ENCODE measurements at places on chromosomes 6 and 20. TPM values are rescaled to one million over a fixed set of nuclear protein-coding genes. Genes with fewer than 3 reads are reported as not detected.

PI3 gene
- total RNA-seq = 1.3 TPM

JPH2 gene
- 3.0 TPM for total RNA-seq

WFDC5 gene
- 0.33 TPM for total RNA-seq

JAG1 gene
- 236 TPM for total RNA-seq

MARCKS gene
- total RNA-seq = 65.4 TPM

CD24 gene
- 397 TPM for total RNA-seq

TBXT gene
- not detected for total RNA-seq

OR2H1 gene
- not detected for total RNA-seq

HLA-DOB gene
- total RNA-seq = 3.8 TPM

LST1 gene
- total RNA-seq = not detected

- DNase-seq = no peak
These were observed 24.4 kb downstream of the MARCKS start for GRCh38 chr6:113881478-113881980.

- no peak for DNase-seq
These were observed 28.4 kb downstream of the SYNJ2 start for GRCh38 chr6:158009935-158010585.

- DNase-seq = peak; percentile 79
These were observed at the start of gene ZSCAN12 for GRCh38 chr6:28399350-28400121. ZSCAN12 (minus strand) TSS chr6:28399747; CDS start chr6:28398405, 1,342 bp downstream.

- DNase-seq = no peak
These were observed 53.8 kb upstream of the POLR1H start for GRCh38 chr6:30007132-30007764.

DNA sequence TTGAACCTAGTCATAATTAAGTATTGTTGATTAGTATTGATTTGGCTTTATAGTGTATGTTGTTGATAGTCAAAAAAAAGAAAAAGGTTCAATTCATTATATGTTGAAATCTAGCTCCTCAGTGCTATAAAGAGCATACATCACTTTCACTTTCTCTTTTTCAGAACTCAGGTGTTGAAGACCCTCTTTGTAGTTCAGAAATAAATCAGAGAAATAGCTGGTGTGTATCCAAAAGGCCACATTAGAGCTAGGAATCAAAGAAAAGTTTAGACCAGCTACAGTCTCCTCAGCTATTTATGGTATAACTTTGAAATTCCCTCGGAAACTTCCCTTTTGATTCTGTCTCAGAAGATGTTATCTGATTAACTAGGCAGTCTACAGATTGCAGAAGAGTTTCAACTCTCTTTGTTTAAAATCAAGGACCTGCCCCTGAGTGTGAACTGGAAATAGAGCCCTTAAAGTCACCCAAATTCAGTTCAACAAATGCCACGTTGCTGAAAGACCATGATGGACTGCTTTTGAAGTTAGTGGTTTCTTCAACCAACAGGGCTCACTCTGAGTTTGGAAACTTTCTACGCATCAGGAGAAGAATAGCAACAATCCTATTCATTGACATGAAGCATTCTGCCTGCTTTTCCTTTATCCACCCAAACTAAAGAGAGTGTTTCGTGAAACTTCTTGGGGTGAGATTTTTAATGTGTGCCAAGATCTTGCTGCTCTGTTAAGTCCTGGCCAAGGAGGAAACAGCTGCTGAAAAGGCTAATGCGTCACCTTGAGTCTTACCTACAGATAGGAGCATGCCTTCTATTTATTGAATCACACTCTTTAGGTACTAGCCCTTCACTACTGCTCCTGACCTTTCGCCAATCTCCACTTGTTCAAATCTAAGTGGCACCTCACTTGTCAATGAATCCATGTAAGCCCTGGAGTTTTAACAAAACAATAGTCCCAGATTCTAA lies 111.7 kb downstream of the TNFRSF21 start:
- DNase-seq = no peak

DNA sequence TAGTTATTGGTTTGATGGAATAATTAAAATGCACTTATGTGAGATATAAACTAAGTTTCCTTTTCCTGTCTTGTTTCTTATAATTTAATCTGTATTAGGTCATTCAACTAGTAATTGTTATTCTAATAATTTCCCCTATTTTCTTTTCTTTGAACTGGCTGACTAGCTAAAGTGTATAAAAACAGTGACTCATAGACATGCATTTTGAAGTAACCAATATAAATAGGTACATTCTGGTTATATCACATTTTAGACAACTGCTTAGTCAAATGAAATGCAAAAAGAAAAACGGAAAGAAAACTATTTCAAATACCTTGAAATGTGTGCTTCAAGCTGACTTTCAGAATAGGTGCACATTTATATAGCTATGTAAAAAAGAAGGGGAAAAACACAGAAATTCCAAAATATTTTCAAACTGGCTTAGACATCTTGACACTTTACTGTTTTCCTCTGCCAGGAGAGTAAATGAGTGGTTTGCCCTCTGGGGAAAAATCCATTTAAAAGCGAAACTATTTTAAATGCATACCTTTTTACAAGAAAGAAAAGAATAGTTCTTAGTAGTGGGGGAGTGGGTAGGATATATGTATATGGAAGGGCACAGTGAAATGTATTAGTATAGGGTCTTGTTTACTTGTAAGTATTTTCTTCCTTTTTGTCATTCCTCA lies 28.3 kb downstream of the KCNQ5 start:
- DNase-seq = peak; percentile 44

DNA sequence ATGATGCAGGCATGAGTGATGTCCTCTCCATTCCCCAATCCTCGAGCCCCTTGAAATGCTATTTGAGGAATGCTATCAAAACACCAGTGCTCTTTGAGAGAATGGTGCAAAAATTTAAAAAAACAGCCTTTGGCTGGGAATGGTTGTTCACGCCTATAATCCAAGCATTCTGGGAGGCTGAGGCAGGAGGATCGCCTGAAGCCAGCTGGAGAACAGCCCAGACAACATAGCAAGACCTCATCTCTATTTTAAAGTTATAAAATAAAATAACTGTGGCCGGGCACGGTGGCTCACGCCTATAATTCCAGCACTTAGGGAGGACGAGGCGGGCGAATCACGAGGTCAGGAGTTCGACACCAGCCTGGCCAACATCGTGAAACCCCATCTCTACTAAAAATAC lies 4.2 kb upstream of the VARS1 start:
- DNase-seq = no peak

- no peak for DNase-seq
These were observed 18.1 kb downstream of the HLA-DPB1 start for GRCh38 chr6:33093855-33094254.

DNA sequence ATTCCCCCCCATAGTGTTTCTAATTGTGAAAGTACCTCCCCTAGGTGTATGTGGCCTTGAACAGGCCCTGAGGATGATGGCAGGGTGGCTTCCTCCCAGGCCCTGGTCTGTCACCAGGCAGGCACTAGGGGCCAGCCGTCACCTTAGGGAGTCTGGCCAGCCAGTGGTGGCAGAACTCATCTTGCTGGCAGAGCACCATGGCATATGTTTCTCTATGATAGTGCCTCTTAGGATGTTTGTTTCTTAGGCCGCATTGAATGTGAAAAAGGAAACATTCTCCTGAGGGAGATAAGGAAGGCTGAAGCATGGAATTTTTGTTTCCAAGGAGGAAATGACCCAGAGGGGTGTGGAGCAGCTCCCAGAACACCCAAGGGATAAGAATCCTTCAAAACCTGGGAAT lies 45.2 kb upstream of the KLHL31 start:
- no peak for DNase-seq

GRCh38 chr6:30790724-30791383 lies 46.5 kb upstream of the IER3 start:
- no peak for DNase-seq

- no peak for DNase-seq
These were observed 71.4 kb upstream of the TCF21 start for GRCh38 chr6:133817460-133818047.

- DNase-seq = peak; percentile 73
These were observed 244.4 kb downstream of the FOXA2 start for GRCh38 chr20:22339946-22340345.

GRCh38 chr6:106787327-106788196 lies 158.2 kb downstream of the QRSL1 start:
- DNase-seq = no peak

DNA sequence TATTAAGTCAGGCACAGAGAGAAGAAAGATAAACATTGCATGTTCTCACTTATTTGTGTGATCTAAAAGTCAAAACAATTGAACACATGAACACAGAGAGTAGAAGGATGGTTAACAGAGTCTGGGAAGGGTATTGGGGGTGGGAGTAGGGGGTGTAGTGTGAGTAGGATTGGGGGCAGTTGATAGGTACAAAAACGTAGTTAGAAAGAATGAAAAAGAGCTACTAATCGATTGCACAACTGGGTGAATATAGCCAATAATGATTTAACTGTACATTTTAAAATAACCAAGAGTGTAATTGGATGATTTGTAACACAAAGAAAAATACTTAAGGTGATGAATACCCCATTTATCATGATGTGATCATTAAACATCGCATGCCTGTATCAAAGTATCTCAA lies 333.3 kb downstream of the HAO1 start:
- no peak for DNase-seq

GRCh38 chr6:18561037-18561750 lies 174.0 kb downstream of the RNF144B start:
- no peak for DNase-seq

- peak; percentile 44 for DNase-seq
These were observed 945 bp downstream of the TENT5A start for GRCh38 chr6:81751388-81752083.

- DNase-seq = no peak
These were observed 16.4 kb downstream of the RNF24 start for GRCh38 chr20:3998998-3999397.

GRCh38 chr6:5012519-5012918 lies 8.7 kb upstream of the RPP40 start:
- no peak for DNase-seq

DNA sequence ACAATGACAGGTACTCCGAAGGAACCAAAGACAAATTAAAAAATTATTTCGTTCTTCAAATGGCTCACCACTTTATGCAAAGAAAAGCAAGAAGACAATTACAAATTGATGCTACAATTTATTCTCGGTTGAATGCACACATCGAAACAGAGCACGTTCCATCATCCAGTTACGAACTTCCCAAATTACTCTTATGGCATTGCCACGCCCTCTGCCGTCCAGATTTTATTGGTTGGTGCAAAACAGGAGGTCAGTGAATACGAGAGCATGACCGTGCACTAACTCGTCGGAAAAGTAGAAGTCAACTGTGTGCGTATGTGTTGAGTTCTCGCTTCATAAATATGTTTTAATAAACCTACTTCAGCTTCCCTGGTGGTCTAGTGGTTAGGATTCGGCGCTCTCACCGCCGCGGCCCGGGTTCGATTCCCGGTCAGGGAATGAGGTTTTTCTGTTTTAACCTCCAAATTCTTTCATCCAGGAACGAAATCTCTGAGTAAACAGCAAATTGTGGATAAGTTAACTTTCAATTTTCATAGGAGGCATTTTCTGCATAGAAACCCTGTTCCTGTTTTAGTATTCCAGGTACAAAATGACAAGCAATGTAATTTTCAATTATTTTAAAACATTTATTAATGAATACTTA lies 23.2 kb downstream of the ZNF311 start:
- DNase-seq = peak; percentile 91

DNA sequence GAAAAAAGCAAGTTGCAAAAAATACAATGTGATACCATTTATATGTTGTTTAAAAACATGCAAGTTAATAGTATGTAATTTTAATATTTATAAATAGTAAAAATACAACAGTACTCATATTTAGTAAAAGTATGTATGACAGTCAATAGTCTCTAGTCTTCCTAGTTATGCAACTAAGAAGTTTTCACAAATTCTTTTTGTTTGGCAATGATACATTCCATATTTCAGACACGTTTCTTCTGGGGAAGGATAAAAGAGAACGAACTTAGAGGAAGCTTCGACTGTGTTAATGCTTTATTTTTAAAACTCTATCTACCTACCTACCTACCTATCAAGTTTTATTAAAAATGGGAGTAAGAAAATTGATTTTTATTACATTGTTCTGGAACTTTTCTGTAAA lies 77.7 kb downstream of the UBE3D start:
- DNase-seq = no peak
